Cortex of kidney (tissue), 1 donor: ENCODE measurements at places on chromosomes 2 and 18.

- no peak for DNase-seq
Observed at GRCh38 chr2:233091595-233092375, 31.6 kb downstream of the INPP5D start.

DNA sequence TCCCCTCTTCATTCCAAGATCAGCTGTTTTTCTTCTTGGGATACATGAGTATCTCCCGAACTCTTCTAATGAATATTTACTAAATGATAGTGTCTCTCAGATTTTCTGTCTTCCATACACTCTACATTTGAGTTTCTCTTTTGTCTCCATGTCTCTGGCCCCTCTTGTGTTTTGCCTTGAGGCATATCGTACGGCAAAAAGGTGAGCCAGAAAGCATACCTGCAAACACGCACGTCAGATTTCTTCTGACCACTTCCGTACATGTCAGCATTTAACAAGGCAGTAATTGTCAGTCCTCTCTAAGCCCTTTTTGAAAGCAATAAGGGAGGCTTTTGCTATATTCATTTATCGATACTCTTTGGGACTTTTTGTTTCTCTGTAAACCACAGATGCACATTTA, 82.4 kb downstream of the FEZ2 start:
- DNase-seq = no peak

GRCh38 chr2:199932312-199932855, 21.3 kb downstream of the C2orf69 start:
- DNase-seq = no peak

GRCh38 chr2:62934517-62934916, 116.1 kb upstream of the OTX1 start:
- no peak for DNase-seq

GRCh38 chr2:172181840-172182239, 79.1 kb upstream of the DLX2 start:
- no peak for DNase-seq

GRCh38 chr2:54657664-54658083, 65.8 kb upstream of the EML6 start:
- no peak for DNase-seq

- DNase-seq = no peak
Observed at GRCh38 chr2:2182551-2183071, 148.5 kb downstream of the MYT1L start.

- DNase-seq = no peak
Observed at GRCh38 chr2:106642679-106643078, 155.5 kb downstream of the CD8B2 start.

DNA sequence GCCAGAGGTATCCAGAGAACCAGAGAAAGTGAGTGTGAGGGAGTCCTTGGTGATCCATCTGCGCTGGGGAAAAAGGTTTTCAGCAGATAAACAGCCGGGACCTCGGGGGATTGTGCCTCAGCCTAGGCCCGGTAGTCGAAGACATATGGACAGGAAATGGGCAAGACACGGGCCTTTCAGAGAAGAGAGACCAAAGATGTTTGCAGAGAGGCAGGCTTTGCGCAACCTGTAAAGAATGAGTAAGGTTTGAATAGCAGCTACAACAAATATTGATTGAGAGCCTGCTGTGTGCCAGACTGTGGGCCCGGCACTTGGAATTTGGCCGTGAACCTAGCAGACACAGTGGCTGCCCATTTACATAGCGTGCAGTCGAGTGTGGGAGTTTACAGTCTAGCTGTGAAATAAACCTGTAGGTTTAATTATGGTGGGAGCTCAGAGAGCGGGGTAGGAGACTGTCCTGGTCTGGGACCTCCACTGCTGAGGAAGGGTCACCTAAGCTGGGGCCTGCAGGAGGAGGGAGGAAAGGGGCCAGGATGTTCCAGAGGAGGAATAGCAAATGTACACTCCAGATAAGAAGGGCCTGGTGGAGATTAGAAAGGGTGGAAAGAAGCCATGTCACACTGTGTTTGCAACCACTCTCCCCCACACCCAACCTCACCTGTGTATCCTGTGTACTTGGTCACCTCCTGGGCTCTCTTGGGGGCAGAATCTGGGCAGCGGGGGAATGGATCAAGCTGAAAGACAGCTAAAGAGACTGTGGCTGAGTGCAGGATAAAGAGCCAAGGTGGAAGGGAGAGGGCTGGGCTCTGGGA, 3.0 kb downstream of the SH2D6 start:
- DNase-seq = no peak

GRCh38 chr18:32422201-32422600, 48.5 kb downstream of the GAREM1 start:
- DNase-seq = no peak

GRCh38 chr2:80126596-80127189, 177.9 kb downstream of the LRRTM1 start:
- no peak for DNase-seq

GRCh38 chr2:15594291-15595256, 2.9 kb downstream of the DDX1 start:
- DNase-seq = no peak
